ENCODE measurements at places on chromosomes 2 and 18.

GRCh38 chr2:193349642-193350041 lies 1154.9 kb upstream of the TMEFF2 start:
- no peak for DNase-seq

- DNase-seq, result no peak
Observed at GRCh38 chr18:31931163-31931885, 11.6 kb downstream of the TRAPPC8 start.

GRCh38 chr2:144426981-144427479 lies 92.9 kb downstream of the ZEB2 start:
- DNase-seq, result no peak

- no peak for DNase-seq
Observed at GRCh38 chr2:8595428-8595805, 86.4 kb upstream of the ID2 start.

DNA sequence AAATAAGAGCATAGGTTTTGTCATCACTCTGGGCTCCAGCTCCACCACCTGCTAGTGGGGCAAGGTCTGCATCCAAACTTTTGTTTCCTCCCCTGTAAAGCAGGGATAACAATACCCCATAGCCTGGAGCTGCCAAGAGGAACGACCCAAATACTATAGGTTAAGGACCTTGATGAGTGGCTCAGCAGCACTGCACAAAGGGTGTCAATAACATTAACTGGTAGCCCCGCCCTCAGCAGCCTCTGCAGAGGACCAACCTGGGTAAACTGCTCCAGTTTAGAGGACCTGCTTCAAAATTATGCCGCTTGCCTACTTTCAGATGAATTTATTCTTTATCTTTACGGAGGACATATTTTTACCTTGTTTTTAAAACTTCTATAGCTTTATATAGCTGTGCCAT lies 65.8 kb upstream of the RIOK3 start:
- DNase-seq, result peak; percentile 46

DNA sequence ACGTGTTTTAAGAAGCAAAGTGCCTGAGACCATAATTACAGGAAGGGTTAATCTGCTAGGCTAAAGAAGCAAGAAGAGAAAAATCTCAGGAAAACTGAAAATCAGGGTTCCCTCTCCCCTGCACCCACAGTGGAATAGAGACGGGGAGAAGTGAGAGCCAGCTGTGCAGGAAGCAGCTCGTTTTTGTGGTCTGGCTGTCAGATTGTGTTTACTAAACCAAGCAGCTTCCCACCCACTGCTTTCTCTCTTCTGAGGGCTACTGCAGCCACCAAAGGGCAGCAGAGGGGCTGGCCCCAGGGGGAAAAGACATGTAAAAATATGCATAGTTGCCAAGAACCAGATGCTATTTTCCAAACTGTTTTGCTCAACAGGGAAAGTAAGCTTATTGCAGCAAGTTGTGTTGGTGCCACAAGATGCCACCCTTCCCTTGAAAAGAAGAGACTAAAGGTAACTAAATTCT lies 72.6 kb upstream of the THUMPD2 start:
- DNase-seq, result peak; percentile 67

DNA sequence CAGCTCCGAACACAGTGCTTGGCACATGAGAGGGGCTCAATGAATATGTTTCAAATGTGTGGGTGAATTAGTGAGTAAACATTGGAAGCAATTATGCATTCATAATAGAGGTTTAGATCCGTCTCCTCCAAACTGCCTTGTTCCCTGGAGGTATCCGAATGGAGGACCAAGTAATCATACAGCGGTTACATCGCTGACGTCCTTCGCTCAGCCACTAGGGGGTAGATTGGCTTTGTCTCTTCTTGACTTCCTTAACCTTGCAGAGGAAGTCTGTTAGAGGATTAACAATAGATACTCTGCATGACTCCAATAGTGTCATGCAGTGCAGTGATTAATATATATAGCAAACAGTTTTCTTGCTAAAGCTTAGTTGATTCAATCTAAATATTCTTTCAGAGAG lies 517.0 kb downstream of the PTPRM start:
- peak; percentile 94 for DNase-seq

DNA sequence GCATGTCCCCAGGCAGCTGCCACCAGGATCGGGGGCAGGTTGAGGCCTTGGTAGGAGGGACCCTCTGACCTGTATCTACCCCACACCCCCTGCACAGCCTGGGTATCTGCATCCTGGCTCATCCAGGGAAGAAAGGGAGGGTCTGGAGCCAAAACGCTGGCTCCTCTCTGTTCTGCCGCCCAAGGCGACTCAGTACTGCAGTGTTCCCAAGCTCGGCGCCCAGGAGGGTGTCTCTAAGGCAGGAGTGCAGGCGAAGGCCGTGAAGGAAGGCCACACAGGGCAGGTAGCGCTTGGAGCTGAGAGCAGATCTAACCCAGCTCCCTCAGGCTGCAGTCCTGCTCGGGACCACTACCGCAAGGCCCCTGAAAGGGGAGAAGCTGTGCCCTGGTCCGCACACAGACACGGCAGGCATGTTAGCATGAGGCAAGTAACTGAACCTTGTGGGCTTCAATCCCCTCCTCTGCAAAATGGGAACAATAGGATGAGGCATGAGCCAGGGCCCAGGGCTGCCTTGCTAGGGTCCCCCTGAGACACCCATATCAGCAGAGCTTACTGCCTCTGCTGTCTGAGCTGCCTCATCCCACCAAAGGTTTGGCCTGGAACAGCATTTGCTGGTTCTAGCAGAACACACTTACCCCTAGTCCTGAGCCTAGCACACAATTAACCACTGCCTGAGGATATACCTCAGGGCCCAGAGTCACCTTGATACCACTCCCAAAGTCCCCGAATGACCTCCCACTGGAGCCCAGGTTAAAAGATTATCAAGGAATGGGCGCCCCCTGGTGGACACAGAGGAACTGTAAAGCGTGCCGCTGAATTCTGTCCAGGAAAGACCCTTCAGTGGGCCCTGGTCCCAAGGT lies 6.5 kb downstream of the PTMA start:
- peak; percentile 73 for DNase-seq

GRCh38 chr18:76960528-76961035 lies 138.2 kb downstream of the ZNF236 start:
- DNase-seq, result no peak

DNA sequence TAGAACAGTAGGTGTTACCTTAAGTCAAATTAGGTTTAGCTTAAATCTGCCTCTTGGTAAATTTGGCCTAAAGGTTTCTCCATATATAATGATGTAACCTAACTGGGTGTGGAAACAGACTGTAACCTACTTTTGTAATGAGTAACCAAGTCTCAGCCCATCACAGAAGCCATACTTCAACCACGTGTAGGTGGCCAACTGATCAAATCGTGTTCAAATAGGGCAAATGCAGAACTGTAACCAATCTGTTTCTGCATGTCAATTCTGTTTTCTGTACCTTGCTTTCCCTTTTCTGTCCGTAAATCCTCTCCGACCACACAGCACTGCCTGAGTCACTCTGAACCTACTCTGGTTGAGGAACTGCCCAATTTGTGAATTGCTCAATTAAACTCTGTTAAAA lies 34.0 kb upstream of the PLA2R1 start:
- no peak for DNase-seq

DNA sequence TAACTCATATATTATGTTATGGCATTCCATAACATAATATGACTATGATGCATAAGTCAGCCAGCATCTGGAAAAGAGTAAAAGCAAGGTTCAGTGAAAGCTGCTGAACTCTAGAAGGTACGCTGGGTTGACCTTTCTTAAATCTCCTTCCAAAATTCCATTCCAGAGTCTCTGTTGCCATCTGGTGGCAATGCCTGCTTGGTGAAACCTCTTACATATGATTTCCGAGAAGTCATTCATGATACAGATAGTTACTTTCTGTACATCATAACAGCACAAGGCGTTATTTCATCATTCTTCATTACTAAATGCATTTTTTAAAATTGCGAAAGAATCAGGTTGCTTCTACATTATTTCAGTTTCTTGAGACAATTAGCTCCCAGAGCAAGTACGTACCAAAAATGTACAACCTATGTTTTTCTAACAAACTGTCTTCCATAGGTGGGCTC lies 7.0 kb upstream of the EPG5 start:
- DNase-seq, result peak; percentile 86

DNA sequence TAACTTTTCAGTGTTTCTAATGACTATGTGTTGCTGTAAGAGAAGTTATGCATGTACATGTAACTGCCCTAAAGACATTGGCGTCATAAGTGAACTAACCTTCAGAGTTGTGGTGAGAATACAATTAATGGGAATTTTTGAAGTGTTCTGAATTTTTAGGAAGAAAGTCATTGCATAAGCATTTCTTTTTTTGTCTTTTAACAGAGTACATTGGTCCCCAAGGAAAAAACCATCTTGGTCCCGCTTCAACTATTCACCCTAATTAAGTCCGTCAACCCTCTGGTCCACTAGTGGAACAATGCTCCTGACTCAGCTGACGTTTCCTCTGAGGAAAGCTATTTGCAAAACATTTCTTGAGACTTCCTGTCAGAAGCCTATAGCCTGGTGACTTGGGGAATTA lies 41.1 kb upstream of the VIT start:
- DNase-seq, result no peak

DNA sequence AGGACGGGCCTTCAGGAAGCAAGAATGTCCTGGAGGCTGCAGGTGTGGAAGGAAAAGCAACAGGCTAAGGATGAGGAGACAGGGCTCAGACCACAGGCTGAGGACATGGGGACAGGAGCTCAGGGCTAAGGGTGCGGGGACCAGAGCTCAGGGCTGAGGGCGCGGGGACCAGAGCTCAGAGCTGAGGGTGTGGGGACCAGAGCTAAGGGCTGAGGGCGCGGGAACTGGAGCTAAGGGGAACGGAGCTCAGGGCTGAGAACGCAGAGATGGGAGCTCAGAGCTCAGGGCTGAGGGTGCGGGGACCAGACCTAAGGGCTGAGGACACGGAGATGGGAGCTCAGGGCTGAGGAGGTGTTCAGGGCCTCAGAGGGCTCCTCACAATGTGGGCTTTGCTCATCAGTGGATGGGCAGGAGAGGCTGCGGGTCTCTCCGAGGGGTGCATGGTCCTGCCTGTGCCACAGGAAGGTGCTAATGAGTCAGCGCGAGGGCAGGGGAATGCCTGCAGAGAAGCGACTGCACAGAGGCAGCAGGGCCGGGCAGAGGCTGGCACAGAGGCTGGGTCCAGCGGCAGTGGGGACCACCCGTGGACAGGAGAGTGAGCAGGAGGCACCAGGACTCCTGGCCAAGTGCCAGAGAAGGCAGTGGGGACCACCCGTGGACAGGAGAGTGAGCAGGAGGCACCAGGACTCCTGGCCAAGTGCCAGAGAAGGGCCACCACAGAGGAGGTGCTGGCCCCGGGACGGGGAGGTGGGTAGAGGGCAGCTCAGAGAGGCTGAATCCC lies 271.7 kb downstream of the TWIST2 start:
- no peak for DNase-seq

- no peak for DNase-seq
Observed at GRCh38 chr18:31500051-31500688, 2.2 kb downstream of the DSG2 start.

All from NCI-H146 (cell line).